ENCODE measurements at places on chromosomes 3 and 15. TPM values are rescaled to one million over a fixed set of nuclear protein-coding genes. Genes with fewer than 3 reads are reported as not detected.

Gene CPEB1
- total RNA-seq: 0.52 TPM

Gene ENTPD3
- 1.6 TPM for total RNA-seq

Gene CCR1
- total RNA-seq: 3.7 TPM

Gene PEX5L
- not detected for total RNA-seq

Gene MORF4L1
- total RNA-seq: 382 TPM

Gene GOLGA6D
- total RNA-seq: under 0.01 TPM

Gene KLHL6
- total RNA-seq: 1.0 TPM

Gene BCL2A1
- total RNA-seq: 1.0 TPM

Gene SCAANT1
- not detected for total RNA-seq
